NCI-H69 (cell line): ENCODE measurements at places on chromosomes 4 and X.
A peak's percentile ranks its signal among the peaks of the same experiment; 100 is the strongest.

GRCh38 chr4:26235500-26235899, 85.3 kb upstream of the RBPJ start:
- DNase-seq: peak; percentile 86

GRCh38 chr4:56863441-56864139, 42.1 kb upstream of the SPINK2 start:
- no peak for DNase-seq

DNA sequence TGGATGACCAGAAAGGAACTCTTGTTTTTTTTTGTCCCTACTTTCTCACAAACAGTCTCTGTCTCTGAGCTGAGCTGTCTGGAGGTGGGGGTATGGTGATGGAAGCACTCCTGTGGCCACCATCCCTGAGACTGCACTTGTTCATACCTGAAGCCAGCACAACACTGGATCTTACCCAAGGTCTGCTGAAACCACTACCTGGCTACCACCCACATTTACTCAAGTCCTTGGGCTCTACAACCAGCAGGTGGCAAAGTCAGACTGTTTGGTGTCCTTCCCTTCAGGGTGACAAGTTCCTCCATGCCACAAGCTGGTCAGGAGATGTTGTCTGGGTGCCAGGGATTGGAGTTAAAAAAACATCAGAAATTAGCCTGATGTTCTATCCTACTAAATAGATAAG, 89.7 kb downstream of the NEXMIF start:
- no peak for DNase-seq

GRCh38 chrX:138748480-138748879, 37.0 kb upstream of the FGF13 start:
- peak; percentile 31 for DNase-seq

- no peak for DNase-seq
These were observed 4.4 kb downstream of the UNC5C start for GRCh38 chr4:95544113-95545103.

GRCh38 chrX:134741746-134742145, 83.5 kb upstream of the PLAC1 start:
- DNase-seq: peak; percentile 53

GRCh38 chr4:7461230-7461629, 26.5 kb upstream of the PSAPL1 start:
- no peak for DNase-seq

- DNase-seq: no peak
These were observed 253.0 kb downstream of the COX7B2 start for GRCh38 chr4:46656071-46656470.

DNA sequence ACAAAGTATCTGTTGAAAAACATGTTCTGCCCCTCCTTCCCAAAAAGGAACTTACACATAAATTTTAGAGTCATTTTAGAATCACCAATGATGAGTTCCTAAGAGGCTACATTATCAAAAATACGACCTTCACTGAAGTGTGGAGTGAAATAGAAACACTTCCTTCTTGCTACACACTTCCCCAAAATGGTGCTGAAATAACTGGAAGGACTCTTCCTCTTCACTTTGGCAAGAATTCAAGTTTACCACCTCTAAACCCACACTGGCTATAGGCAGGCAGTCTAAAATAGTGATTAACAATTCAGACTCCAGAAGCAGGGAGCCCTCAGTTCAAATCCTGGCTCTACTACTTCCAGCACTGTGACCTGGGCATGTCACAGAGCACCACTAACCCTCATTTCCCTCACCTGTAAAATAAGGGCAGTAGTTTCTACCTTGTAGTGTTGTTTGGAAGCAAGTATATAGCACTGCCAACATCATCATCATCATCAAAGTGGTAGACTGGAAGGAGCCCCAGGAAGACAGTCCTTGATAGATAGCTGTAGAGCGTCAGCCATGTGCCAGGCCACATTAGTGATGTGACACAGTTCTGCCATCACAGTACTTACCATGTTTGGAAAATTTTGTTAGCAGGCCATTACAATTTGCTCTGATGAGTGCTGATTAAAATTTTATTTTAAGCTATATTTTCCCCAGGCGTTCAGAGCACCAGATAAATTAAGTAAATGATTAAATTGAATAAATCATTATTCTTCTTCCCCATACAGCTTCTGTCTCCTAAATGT, 103.3 kb downstream of the PARM1 start:
- DNase-seq: no peak

- no peak for DNase-seq
These were observed 25.4 kb upstream of the FAM47B start for GRCh38 chrX:34917146-34917545.

- no peak for DNase-seq
These were observed 236.7 kb downstream of the FAT4 start for GRCh38 chr4:125551466-125551865.

DNA sequence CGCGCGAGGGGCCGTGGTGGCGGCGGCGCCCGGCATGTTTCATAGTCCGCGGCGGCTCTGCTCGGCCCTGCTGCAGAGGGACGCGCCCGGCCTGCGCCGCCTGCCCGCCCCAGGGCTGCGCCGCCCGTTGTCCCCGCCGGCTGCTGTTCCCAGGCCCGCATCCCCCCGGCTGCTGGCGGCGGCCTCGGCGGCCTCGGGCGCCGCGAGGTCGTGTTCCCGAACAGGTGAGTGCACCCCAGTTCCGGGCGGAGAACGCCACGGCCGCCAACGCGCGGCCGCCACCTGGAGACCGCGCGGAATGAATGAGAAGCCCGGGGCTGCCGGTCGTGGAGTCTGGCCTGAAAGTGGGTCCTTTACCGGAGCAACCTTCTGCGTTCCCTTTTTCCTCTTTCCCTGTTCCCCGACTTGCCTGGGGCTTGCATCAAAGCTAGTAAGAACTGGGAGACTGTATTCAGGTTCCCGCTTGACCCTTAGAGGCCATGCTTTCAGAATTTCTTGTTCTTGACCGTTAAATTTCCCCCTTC, 429 bp downstream of the NOCT start:
- peak; percentile 68 for DNase-seq

GRCh38 chrX:45003085-45003484, 130.1 kb downstream of the KDM6A start:
- no peak for DNase-seq

- no peak for DNase-seq
These were observed 340 bp downstream of the HNRNPD start for GRCh38 chr4:82373486-82373815.

DNA sequence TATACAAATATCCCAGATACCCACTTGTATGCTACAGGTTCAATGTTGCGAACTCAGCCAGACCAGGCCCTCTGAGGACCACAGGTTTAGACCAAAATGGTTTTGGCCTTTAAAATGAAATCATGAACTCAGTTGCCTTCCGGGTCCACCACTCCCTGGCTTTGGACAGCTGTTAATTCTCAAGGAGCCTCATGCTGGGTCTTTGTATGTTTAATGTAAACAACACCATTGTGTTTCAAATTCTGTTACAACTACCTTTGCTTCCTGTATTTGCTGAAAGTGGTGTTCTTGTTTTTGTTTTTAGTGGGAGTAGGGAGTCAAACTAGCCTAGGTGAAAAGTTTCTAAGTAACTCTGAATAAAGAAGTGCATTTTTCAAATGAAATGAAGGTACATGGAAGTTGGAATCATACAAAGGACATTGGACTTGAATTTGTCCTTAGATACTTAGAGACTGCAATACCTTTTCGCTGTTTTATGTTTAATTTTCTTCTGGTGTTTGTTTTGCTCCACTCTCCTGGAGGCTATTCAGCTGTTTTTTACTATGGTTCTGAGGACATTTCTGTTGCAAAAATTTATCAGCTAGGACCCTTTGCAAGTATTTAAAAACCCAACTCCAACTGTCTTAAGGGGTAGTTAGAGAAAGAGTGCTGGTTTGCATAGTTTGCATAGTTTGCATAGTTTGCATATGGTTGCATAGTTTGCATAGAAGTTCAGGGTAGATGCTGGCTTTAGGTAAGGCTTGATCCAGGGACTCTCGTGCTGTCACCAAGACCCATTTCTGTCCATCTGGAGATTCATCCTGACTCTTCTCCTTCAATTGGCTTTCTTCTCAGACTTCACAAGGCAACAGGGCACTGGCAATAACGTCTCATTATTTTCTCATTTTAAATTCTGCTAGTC, 70.1 kb downstream of the MID1IP1 start:
- DNase-seq: peak; percentile 81

- no peak for DNase-seq
These were observed 87.2 kb upstream of the MYOZ2 start for GRCh38 chr4:119048446-119048845.

DNA sequence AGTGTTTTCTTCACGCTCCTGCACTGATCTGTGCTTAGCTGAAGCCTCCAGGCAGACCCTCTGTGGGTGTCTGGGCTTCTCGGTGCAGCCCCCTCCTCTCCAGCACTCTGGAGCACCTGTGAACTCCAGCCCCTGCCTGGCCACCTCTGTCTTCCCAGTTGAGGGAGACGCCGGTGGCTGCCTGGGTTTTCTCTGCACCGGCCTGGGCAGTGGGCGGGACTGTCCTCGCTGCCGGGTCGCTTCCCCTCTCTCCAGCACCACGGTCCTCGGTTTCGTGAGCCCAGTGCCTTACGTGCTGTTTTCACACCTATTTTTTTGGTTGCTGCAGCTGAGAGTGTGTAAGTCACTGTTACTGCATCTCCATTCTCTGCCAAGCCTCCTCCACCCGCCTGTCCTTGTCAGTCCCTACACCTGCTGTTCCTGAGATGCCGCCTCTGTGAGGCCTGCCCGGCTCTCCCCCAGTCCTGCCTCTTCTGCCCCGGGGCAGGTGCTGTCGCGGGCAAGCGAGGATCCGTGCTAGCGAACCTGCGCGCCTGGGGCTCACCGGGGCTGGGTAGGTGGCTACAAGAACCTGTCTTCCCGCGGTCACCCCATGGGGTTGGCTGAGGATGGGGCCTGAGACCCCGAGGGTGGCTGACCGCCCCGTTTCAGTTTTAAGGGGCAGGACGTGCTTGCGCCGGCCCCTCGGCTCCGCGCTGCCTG, 2.4 kb upstream of the FGFRL1 start:
- peak; percentile 24 for DNase-seq

DNA sequence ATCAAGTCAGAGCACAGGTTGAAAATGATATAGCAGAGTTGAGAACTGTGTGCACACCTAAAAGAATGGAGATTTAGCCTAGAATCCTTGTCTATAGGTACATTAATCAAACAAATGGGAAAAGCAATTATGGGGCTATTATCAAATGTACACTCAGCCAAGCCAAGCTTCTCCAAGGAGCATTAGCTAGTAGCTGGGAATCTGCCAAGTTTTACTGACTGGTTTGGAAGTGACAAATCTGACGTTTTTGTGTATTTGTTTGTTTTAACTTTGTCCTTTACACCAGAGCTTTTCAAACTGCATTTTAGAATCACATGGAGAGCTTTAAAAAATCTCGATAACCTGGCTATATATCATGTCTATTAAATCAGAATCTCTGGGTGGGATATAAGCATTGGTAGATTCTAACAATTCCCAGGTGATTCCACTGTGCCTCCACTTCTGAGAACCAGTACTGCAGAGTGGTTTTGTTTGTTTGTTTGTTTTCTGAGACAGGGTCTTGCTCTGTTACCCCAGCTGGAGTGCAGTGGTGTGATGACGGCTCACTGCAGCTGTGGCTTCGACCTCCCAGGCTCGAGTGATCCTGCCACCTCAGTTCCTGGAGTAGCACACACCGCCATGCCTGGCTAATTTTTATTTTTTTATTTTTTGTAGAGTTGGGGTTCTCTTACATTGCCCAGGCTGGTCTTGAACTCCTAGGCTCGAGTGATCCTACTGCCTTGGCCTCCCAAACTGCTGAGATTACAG, 279.8 kb downstream of the UNC5C start:
- DNase-seq: peak; percentile 94

- peak; percentile 3 for DNase-seq
These were observed 94.9 kb upstream of the SHISA3 start for GRCh38 chr4:42302348-42302747.

GRCh38 chr4:175125410-175126068, 207.4 kb downstream of the ADAM29 start:
- DNase-seq: no peak

DNA sequence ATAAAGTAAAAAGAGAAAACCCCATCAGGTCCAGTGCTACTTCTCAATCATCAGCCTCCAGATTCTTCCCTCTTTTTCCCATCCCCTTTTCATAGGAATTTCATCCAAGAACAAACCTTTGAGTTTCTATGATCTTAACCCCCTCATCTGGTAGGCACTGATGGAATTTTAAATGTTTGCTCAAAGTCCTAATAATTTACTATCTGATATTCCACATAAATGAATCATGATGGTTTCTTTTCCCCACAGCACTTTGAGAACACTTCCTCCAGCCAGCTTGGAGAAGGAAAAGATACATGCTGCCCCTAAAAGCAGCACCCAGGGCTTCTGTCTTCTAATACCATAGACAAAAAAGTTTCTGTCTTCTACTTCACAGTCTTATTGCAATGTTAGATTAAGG, 19.4 kb upstream of the KLHL8 start:
- peak; percentile 40 for DNase-seq
